Stimulated activated CD8-positive, alpha-beta memory T cell treated with anti-CD3 and anti-CD28 coated beads, Interleukin-4, amount 100 ng/mL, for 1 hour (primary cell): ENCODE measurements at places on chromosomes 7 and 10.

DNA sequence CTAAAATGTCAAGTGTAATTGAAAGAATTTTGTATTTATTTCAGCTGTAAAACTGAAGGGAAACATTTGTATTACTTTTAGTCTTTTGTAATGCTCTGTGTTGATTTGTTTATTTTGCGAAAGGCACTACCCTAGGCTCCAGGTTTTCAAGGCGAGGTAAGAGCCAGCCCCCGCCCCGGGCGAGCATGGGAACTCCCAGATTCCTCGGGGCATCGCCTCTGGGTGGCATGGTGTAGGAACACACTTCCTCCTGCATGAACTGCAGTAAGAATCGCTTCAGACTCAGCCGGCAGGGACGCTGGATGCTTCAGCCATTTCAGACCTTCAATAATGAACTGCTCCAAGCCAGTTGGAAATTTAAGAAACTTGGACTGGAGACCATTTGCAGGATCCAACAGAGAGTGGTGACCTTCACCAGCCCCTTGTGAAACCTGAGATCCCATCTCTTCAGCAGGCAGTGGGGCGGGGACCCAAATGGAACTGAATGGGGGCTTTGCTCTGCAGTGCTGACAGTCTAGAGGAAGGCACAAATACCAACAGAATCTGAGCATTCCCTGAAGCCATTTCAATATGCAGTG lies 544.3 kb upstream of the MGMT start:
- DNase-seq = no peak

GRCh38 chr10:72087969-72088888 lies at the start of gene SPOCK2:
Gene SPOCK2, minus strand, starts transcription at chr10:72088551. Its CDS starts 223 bp downstream, at chr10:72088328.
- no peak for DNase-seq

- peak; percentile 64 for DNase-seq
Observed at GRCh38 chr7:107563775-107564552, at the start of the genes COG5 and DUS4L. Gene COG5, minus strand, starts transcription at chr7:107563920. Its CDS starts 24 bp downstream, at chr7:107563896. Gene DUS4L, plus strand, starts transcription at chr7:107563971. Its CDS starts 3,100 bp downstream, at chr7:107567071.

- DNase-seq = no peak
Observed at GRCh38 chr10:2985729-2986232, 81.6 kb upstream of the PFKP start.

DNA sequence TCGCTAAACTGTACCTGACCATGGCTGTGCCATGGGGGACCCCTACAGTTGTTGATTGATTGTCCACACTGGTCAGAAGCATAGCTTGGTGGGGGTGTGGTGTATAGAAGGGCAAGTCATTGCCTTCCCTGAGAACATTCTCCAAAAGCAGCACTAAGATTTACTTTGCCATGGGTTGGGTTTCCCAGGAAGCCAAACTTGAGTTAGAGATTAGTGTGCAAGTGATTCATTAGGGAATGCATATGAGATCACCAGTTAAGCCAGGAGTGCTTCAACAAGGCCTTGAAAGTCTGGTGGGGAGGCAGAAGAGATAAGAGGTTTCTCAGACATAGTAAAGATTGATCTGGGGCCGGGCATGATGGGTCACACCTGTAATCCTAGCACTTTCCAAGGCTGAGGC lies 21.4 kb upstream of the TPST1 start:
- no peak for DNase-seq

GRCh38 chr10:16966991-16967865 lies 150.0 kb upstream of the RSU1 start:
- no peak for DNase-seq

- DNase-seq = no peak
Observed at GRCh38 chr10:62900829-62901571, 84.8 kb upstream of the EGR2 start.

DNA sequence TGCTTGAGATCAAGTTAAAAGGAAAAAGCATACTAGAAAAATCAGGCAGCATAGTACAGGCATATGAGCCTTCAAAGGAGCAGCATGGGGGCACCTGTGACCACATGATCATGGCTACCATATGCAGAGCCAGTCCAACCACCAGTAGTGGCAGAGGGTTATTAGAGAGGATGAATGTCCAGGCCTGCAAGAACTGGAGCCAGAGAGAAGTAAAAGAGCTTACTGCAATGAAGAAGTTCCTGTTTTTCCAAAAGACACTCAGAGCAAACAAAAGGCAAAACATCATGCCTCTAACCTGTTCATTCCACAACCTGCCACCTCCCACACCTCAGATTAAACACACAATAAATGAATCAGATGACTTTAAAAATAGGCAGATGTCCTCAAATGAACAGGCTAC lies 99.6 kb upstream of the NAMPT start:
- no peak for DNase-seq

DNA sequence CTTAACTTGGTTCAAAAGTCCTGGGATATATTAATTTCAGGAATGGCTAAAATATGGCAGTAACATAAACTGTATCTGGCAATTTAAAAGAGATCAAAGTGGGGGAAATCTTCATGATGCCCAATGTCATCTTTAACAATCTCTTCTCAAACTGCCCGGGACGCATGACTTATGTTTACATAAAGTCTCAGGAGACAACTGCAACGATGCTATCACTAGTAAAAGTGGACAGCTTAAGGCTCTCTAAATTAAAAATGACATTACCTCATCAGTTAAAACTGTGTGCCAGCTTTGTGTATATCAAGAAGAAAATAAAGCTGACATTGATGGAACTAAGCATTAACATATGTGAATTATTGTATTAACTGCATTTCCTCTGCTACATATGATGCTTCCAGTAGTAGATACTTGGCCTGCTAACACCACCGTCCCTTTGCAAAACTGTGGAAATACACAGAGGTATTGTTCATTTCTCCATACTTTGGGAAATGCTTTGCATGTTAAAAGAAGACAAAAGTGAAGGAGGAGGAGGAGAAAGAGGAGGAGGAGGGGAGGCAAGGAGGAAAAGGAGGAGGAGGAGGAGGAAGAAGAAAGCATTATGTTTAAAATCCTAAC lies 62.4 kb downstream of the NRP1 start:
- no peak for DNase-seq

DNA sequence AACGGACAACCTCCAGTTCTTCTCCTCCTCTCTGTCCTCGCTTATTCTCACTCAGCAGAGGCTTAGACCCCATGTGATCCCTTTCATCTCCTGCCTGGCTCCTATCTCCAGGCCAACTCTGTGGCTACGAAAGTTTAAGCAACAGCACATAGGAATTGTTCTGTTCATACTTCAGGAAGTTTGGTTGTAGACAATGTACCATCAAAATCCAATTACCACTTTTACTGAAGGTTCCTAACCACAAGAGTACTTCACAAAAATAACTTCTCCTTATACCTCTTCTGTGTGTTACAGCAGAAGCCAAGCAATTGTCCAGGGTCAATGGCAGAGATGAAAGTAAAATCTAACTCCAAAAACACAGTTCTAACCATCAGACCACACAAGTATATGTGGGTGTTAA lies 80.0 kb downstream of the SLC25A13 start:
- DNase-seq = no peak

- DNase-seq = no peak
Observed at GRCh38 chr10:68239596-68240150, 7.8 kb upstream of the ATOH7 start.

GRCh38 chr10:116108095-116108494 lies 164.9 kb downstream of the GFRA1 start:
- no peak for DNase-seq

GRCh38 chr7:43137811-43138210 lies 25.4 kb downstream of the HECW1 start:
- DNase-seq = no peak

DNA sequence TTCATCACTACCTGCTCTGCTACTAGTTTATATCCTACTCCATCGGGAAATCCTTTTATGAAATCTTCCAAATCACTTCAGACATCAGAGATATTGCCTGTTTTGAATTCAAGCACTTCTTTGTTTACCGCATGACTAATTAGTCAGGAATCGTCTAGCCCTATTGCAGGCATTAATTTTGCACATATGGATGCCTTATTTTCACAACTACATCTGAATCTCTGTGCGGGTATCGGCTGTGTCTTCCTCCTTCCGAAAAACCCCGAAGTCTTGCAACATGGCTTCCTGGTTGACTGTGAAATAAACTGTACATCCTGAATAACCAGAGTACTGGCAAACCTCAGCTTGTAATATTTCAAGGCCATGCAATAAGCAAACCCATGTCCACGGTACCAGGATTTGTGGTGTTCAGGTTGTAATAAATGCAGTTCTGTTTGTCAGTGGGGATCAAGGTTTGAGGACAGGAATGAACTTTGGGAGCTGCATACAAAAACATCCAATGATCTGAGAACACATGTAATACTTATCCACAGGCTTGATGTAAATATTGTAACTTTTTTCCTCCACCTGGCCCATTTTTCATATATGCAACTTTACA lies 642.1 kb downstream of the PARD3 start:
- no peak for DNase-seq

- DNase-seq = no peak
Observed at GRCh38 chr7:88329532-88330463, 23.1 kb upstream of the STEAP4 start.

GRCh38 chr10:71782221-71782916 lies 9.0 kb upstream of the VSIR start:
- DNase-seq = no peak

DNA sequence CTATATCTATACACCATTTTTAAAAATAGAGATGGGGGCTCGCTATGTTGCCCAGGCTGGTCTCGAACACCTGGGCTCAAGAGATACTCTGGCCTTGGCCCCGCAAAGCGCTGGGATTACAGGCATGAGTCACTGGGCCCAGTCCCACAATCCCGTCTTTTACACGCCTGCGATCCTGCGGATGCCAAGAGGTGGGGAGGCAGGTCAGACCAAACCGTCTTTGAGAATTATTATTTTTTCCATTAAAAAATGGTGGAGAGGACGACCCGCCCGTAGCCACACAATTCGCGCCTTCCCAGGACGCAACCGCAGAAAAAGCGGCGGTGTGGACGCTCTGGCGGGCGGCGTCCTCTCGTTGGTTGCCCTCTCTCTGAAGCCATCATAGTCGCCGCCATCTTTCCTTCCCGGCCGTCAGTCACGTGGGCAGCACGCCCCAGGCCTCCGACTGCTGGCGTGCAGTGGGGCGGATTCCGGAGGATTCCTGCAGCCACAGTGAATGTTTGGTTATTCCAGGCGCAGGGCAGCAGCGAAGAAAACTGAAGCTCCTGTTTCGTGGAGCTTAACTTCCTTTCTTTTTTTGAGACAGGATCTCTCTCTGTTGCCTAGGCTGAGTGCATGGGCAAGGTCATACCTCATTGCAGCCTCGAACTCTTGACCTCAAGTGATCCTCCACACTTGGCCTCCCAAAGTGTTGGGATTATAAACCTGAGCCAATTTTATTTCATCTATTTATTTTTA lies 9.9 kb upstream of the EPHB4 start:
- DNase-seq = peak; percentile 51

- no peak for DNase-seq
Observed at GRCh38 chr10:510415-510881, 179.0 kb downstream of the DIP2C start.

- no peak for DNase-seq
Observed at GRCh38 chr7:69630292-69630691, 32.0 kb downstream of the AUTS2 start.

GRCh38 chr7:96088579-96088978 lies 233.3 kb downstream of the SLC25A13 start:
- no peak for DNase-seq

- DNase-seq = no peak
Observed at GRCh38 chr7:148037044-148037443, 553.5 kb upstream of the C7orf33 start.
